ENCODE measurements at places on chromosomes 5 and 9.

DNA sequence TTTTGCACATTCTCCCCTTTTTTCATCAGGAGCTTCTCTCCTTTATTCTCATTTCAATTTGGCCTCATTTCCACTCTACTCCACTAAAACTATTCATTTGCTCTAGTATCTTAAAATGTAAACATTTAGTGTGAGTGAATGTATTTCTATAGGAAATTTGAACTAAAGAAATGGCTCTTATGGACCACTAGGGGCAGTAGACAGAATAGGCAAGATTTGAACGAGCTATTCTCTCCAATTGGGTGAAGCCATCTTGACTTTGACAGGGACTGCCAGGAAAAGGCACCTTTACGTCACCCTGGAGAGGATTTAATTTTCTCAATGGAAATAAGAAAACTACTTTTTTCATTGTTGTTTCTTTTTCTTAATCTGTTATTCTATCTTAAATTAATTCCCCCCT, 666.3 kb downstream of the DNAH5 start:
- no peak for DNase-seq

- no peak for DNase-seq
Observed at GRCh38 chr5:8892926-8893325, 652.9 kb downstream of the SEMA5A start.

GRCh38 chr5:107381189-107381856, 289.4 kb downstream of the EFNA5 start:
- DNase-seq: no peak

- DNase-seq: no peak
Observed at GRCh38 chr9:121744687-121745395, 93.4 kb downstream of the DAB2IP start.

DNA sequence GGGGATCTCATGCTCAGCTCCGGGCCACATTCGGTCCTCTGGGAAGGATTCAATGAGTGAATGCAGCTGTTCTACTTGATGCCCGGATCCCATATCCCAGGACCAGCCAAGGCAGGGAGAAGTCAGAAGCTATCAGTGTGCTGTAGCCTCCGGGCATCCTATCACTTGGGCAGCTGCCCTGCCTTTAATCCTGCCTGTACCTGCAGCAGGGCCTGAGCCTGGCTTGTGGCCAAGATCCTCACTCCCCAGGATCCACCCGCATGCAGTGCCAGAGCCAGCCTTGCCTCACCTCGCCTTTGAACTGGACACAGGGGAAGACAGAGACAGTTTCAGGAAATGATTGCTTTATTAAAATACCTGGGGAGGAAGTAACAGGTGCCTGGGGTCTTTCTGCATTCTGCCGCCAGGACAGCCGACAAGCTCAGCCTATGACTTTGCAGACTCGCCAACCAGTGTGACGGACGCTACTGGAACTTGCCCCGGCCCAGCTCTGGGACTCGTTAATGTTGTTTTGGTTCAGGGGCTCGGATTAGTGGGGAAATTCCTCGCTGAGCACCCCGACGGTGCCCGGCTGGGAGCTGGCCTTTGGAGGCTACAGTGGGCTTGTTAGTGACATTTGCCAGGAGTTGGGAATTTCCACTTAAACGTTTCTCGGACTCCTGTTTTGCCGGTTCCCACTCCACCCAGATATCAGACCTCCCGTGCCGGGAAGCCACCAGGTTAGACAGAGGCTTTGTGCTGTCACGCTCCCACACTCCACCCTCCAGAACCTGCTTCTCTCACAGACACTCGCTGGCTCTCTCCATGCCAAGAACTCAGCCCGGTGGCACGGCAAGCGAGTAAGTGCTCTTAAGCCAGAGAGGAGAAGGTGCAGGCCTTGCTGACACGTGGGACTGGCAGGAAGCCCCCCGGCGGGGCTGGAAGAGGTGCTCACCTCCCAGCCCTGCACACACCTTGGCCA, 721 bp downstream of the PTGES start:
- no peak for DNase-seq

GRCh38 chr5:124671193-124671592, 75.2 kb downstream of the ZNF608 start:
- no peak for DNase-seq

DNA sequence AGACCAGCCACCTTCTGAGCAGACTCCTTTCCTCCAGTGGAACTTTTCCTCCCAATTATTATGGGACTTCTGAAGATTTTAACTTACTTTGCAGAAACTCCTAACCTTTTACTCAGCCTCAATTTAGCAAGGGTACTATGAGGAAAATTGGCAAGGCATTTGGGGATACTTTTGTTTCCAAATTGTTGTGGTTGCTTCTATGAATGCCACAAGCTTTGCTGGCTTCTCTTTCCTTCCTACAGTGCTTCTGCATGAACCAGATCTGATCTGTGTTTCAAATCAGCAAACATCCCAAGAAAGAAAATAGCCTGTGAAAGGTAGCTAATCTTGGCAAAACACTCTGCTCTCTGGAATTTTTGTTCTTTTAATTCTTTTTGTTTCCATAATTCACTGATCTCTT, 57.3 kb upstream of the TAF11L2 start:
- no peak for DNase-seq

- no peak for DNase-seq
Observed at GRCh38 chr5:18744441-18744840, 1110.2 kb downstream of the TAF11L14 start.

GRCh38 chr9:131690941-131691573, 48.8 kb downstream of the RAPGEF1 start:
- DNase-seq: no peak

GRCh38 chr5:77066823-77067442, 20.2 kb downstream of the ZBED3 start:
- DNase-seq: no peak

DNA sequence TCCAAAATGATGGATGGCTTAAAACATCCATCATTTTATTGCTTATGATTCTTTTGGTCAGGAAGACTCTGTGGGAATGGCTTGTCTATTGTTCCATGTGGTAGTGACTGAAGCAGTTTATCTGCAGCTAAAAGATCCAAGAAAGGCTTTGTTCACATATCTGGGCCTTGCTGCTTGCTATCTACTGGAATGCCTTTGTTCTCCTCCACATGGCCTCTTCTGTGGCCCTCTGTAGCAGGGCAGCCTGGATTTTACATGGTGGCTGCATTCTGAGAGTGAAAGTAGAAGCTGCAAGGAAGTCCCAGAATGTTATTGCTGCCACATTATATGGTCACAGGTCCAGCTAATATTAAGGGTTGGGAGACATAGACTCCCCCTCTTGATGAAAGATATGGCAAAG, 35.1 kb downstream of the DMXL1 start:
- DNase-seq: no peak

- no peak for DNase-seq
Observed at GRCh38 chr5:67187006-67187715, 9.4 kb downstream of the CD180 start.

DNA sequence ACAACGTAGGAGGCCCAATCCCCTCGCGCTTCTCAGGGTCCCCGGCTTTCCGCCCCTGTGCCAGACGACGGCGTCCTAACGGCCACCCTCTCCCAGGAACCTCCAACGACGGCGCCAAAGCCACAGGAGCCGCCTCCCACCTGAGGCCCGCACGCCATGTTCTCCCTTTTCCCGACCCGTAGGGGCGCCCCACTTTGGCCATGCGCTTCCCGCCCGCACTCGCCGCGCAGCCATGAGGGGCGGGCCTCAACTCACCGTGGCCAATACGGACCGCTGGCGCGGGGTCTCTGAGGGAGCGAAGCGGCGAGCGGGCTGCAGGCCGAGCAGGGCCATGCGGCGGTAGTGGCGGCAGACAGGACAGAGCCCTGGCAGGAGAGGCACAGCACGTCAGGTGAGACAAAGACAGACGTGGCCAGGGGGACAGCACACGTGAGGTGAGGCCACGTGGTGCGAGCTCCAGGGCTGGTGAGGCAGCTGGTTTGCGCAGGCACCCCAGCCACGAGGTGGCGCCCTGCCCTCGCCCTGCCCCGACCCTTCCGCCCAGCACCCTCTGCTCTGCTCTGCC, 1005.5 kb upstream of the PTPRD start:
- DNase-seq: no peak

DNA sequence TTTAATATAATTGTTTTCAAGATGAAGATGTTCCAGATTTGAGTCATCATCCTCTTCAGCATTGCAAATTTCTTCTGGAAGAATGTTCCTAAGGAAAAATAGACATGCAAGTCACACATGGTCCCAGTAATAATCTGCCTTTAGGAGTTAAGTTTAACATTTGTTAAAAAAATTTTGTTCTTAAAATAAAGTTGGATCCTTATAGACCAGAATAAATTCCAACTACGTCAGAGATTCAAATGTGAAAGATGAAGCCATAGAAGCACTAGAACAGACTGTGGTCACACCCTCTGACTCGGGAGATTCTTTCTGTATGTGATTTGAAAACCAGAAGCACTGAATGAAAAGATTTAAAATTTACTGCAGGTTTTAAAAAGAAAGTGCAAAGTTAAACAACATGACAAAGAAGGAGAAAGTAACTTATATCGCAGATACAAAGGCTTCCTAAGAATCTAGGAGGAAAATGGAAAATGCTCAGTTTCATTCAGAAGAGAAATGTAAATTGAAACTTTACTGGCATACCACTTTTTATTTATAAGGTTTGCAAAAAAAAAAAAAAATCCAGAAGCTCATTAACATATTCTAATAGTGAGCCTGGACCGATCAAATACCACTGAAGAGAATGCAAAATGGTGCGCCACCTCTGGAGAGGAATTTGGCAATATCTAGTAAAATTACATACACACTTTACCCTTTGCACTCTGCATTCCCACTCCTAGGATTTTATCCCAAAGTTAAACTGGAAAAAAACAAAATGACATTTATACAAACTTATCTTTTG, 14.3 kb upstream of the ASPN start:
- DNase-seq: no peak

DNA sequence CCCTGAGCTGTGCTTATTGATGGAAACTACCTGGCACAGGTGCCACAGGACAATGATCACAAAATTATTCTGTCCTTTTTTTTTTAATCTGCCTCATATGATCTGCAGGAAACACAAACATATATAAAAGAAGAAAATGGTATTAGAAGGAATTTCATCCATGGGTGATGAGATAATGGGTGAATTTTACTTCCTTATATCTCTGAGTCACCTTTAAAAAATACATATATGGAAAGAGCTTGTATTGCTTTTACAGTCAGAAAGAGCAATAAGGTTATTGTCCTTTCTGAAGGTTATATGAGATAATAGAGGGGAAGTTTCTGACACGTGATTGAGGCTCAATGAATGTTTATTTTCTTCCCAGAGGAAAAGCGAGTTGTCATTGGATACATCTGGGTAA, 31.6 kb downstream of the NEURL1B start:
- no peak for DNase-seq

DNA sequence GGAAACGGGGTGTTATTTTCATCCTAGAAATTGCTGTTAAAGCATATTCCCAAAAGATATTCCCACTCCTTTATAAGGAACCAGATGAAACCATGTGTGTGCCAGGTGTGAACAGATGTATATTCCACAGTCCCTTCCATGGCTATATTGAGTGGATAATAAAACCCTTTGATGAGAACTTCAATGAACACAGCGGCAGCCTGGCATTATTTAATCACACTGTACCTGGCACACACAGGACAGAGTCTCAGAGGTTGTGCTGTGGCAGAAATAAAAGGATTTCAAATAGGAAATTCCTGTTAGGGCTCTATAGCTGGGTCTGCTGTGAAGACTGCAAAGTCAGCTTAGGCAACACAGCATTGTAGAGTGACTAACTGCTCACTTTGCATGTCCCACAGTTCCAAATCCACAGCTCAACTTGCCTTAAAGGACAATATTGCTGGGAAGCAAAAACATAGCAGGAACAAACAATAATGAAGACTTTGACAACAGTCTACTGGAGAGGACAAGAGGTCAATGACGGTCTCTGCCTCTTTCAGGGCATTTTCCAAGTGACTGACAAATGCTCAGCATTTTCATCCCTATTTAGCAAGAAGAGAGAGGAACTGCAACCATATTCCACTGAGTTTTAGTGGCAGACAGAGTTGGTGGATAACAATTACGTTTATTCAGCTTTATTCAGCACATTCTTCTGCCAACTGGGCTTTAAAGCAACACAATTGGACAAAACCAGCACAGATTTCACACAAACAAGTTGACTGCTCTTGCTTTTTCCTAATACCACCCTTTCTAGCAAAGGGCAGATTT, 255.7 kb upstream of the RGMB start:
- DNase-seq: no peak

Data from right forelimb (tissue), 1 donor.